ENCODE measurements at places on chromosomes 6 and 20. TPM values are rescaled to one million over a fixed set of nuclear protein-coding genes. Genes with fewer than 3 reads are reported as not detected.

DNA sequence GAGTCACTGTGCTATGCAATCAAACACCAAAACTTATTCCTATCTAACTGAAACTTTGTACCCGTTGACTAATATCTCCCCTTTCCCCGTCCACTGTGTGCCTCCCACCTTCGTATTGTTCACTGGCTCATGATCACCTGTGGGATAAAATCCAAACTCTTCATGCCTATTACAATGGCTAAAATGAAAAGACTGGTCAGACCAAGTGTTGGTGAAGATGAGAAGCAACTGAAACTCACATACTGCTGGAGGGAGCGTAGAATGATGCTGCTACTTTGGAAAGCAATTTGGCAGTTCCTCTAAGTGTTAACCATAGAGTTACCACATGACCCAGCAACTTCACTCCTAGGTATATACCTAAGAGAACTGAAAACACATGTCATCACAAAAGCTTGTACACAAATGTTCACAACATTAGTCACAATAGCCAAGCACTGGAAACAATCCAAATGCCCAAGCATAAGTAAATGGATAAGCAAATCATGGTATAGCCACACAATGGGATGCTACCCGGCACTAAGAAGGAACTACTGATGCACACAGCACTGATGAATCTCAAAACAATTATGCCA is 13.1 kb downstream of the RPS10 start:
- H3K4me3 ChIP-seq, result no peak overlapping the region
- H3K4me1 ChIP-seq, result peaks cover 3% of the 10 kb centered on the region
- peaks cover 6% of the 10 kb centered on the region for H3K36me3 ChIP-seq

The BHLHE23 gene
- total RNA-seq, result not detected

GRCh38 chr6:137017081-137017480 is 27.7 kb downstream of the IL20RA start:
- H3K27me3 ChIP-seq, result no peaks in the 10 kb centered on the region
- no peak for DNase-seq
- no peaks in the 10 kb centered on the region for H3K36me3 ChIP-seq
- no peak overlapping the region for H3K4me3 ChIP-seq

GRCh38 chr20:22977047-22977785 is 57.9 kb upstream of the SSTR4 start:
- H3K4me1 ChIP-seq, result peaks cover 12% of the 10 kb centered on the region
- peaks cover 14% of the 10 kb centered on the region for H3K27me3 ChIP-seq
- H3K27ac ChIP-seq, result no peak overlapping the region
- no peak overlapping the region for H3K4me3 ChIP-seq

The GGTLC1 gene
- total RNA-seq, result not detected

DNA sequence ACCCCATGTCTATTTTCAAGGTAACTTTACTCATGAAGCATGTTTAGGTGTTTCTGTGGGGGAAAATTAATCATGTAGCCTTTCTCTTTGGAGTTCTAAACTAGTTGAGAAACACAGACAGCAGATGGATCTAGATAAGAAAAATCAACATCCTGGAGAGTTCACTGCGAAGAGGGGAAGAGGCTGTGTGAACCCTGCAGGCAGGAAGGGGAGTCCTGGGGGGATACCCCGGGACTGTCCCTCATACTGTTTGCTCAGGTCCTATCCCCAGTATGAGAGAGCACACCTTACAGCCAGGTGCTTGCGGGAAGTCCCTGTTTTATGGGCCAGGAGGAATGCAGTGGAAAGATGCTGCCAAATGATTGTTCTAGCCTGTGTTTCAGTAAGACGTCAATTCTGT is 32.7 kb downstream of the CHMP4B start:
- no peak for DNase-seq
- H3K4me1 ChIP-seq, result peaks cover 62% of the 10 kb centered on the region
- H3K36me3 ChIP-seq, result peaks cover 4% of the 10 kb centered on the region
- no peaks in the 10 kb centered on the region for H3K27me3 ChIP-seq

- no peak overlapping the region for H3K4me3 ChIP-seq
- H3K4me1 ChIP-seq, result peaks cover 9% of the 10 kb centered on the region
- no peak for DNase-seq
- peaks cover 7% of the 10 kb centered on the region for H3K36me3 ChIP-seq
- no peak overlapping the region for H3K27ac ChIP-seq
Observed at GRCh38 chr20:47993817-47994216, 208.5 kb upstream of the SULF2 start.

- no peak for DNase-seq
- peaks cover 4% of the 10 kb centered on the region for H3K36me3 ChIP-seq
- H3K4me3 ChIP-seq, result no peak overlapping the region
- no peaks in the 10 kb centered on the region for H3K27me3 ChIP-seq
Observed at GRCh38 chr6:108435391-108435790, 125.3 kb upstream of the FOXO3 start.

DNA sequence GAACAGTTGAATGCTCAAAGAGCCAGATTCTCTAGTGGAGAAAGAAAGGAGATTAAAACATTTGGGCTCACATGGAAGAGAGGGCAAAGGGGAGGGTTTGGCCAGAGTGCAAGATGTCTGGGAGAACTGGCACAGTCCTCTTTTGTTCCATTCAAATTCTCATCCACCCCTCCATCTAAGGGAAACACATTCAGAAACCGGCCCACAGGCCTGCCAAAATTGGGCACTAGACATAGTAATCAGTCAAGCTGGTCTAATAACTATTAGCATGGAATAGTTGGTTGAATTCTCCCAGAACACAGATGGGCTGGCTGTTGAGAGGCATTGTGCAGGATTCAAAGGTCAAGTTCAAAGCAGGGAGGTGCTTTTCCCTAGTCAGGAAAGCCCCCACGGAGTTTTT is 341.4 kb upstream of the IRAK1BP1 start:
- no peaks in the 10 kb centered on the region for H3K27me3 ChIP-seq
- H3K4me1 ChIP-seq, result no peaks in the 10 kb centered on the region

The RIPPLY2 gene
- total RNA-seq, result not detected

- no peak for DNase-seq
- peaks cover 16% of the 10 kb centered on the region for H3K4me1 ChIP-seq
- H3K4me3 ChIP-seq, result no peak overlapping the region
- H3K27me3 ChIP-seq, result peaks cover 3% of the 10 kb centered on the region
- no peak overlapping the region for H3K27ac ChIP-seq
Observed at GRCh38 chr6:115612796-115613479, 447.8 kb downstream of the FRK start.

DNA sequence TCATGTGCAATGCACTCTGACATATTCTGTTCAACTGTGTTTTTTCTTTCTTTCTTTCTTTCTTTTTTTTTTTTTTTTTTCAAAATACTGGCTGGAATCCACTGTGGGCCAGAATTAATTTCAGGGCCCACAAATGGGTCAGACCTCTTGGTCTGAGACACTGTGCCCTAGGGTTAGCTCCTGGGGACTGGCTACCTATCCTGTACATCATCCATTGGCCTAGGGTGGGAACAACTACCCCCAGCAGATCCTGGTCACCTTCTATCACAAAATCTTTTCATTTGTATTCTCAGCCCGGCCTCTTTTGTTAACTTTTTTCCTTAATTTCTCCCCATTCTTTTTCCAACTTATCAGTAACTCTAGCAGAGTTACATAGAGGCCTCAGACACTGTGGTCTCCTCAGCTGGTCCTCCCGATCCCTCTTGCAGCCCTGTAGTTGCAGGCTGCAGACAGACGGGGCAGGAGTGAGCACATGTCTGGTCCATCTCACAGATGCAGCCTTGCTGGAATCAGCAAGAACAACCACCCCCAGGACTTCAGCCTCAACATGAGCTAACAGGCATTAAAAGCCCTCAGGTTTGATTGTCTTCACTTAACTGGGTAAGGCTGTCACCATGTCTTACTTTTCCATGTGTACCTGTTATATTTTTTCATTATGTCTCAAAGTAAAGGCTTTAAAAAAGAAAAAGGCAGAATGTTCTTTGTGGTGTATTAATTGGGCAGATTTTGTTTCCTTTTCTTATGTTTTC is 41.3 kb downstream of the TXLNB start:
- H3K36me3 ChIP-seq, result no peaks in the 10 kb centered on the region
- H3K4me3 ChIP-seq, result no peak overlapping the region
- H3K4me1 ChIP-seq, result peaks cover 12% of the 10 kb centered on the region
- no peak overlapping the region for H3K27ac ChIP-seq
- no peaks in the 10 kb centered on the region for H3K27me3 ChIP-seq

- no peaks in the 10 kb centered on the region for H3K4me1 ChIP-seq
- peaks cover 13% of the 10 kb centered on the region for H3K27me3 ChIP-seq
- H3K27ac ChIP-seq, result no peak overlapping the region
- no peak for DNase-seq
- H3K4me3 ChIP-seq, result no peak overlapping the region
Observed at GRCh38 chr6:96675597-96675996, 112.7 kb downstream of the FHL5 start.

- H3K4me1 ChIP-seq, result no peaks in the 10 kb centered on the region
- H3K27me3 ChIP-seq, result no peaks in the 10 kb centered on the region
- DNase-seq, result no peak
- no peak overlapping the region for H3K27ac ChIP-seq
- no peak overlapping the region for H3K4me3 ChIP-seq
- peaks cover 5% of the 10 kb centered on the region for H3K36me3 ChIP-seq
Observed at GRCh38 chr6:144769142-144769541, 484.0 kb downstream of the UTRN start.

The BPIFA1 gene
- total RNA-seq, result not detected

- no peaks in the 10 kb centered on the region for H3K36me3 ChIP-seq
- no peak for DNase-seq
- H3K27me3 ChIP-seq, result peaks cover 26% of the 10 kb centered on the region
- no peak overlapping the region for H3K4me3 ChIP-seq
Observed at GRCh38 chr6:127606131-127606562, 29.2 kb downstream of the C6orf58 start.

DNA sequence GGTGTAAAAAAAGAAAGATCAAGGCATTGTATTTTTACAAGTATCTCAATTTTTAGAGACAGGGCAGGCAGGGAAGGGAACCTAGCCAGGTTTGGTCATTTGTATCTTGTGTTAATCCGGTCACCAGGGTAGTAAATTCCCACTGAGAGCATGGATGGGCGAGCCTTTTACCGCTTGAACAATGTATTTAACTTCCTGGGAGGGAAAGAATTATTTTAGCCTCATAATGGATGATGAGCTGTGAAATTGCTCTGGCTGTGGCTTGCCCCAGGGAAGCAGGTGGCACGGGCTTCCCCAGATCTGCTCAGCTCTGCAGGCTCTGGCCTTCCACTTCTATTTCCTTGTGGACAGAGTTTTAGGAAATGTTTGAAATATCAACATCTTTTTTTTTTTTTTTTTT is 72.9 kb downstream of the TOX2 start:
- peaks cover 24% of the 10 kb centered on the region for H3K27me3 ChIP-seq
- H3K36me3 ChIP-seq, result no peaks in the 10 kb centered on the region
- no peak overlapping the region for H3K4me3 ChIP-seq
- no peak for DNase-seq

DNA sequence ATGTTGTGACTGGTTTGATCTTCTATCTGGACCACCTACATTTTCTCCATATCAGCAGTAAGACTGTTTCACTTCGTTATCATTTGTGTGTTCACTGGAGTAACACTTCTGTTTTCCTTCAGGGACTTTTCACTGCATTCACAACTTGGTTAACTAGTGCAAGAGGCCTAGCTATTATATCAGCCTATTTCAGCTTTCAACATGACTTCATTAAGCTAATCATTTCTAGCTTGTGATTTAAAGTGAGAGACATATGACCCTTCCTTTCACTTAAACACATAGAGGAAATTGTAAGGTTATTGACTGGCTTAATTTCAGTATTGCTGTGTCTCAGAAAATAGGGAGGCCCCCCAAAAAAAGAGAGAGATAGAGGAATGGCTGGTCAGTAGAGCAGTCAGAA is 622.8 kb upstream of the NRSN1 start:
- no peak overlapping the region for H3K4me3 ChIP-seq
- H3K27ac ChIP-seq, result no peak overlapping the region
- H3K4me1 ChIP-seq, result peaks cover 3% of the 10 kb centered on the region
- no peaks in the 10 kb centered on the region for H3K27me3 ChIP-seq

The BLOC1S5 gene
- 10.2 TPM for total RNA-seq

GRCh38 chr6:70186461-70186860 is 116.4 kb downstream of the COL9A1 start:
- H3K27ac ChIP-seq, result no peak overlapping the region
- H3K4me3 ChIP-seq, result no peak overlapping the region
- H3K27me3 ChIP-seq, result no peaks in the 10 kb centered on the region
- H3K4me1 ChIP-seq, result peaks cover 4% of the 10 kb centered on the region
- DNase-seq, result no peak

The REM1 gene
- not detected for total RNA-seq

The PCSK2 gene
- total RNA-seq, result not detected

- H3K27ac ChIP-seq, result peak overlapping the region; percentile 65
- H3K36me3 ChIP-seq, result no peaks in the 10 kb centered on the region
- peaks cover 92% of the 10 kb centered on the region for H3K4me1 ChIP-seq
Observed at GRCh38 chr20:57693002-57693582, 16.7 kb downstream of the PMEPA1 start.

DNA sequence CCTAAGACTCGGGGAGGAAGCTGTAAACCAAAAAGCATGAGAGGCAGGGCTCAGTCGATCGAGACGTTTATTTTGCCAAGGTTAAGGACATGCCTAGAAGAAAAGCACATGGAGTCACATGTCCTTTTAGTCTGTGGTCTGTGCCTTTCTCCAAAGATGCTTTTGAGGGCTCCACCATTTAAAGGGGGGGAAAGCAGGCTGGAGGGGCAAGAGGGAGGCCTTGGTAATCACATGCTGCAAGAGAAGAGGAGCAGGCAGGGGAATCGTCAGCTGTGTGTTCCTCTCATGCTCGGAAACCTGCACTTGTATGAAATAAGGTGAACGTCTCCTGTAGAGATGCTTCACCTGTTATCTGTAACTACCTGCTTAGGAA is 9.1 kb upstream of the YTHDF1 start:
- H3K27ac ChIP-seq, result peak overlapping the region; percentile 74
- H3K36me3 ChIP-seq, result no peaks in the 10 kb centered on the region
- H3K27me3 ChIP-seq, result peaks cover 8% of the 10 kb centered on the region
- H3K4me1 ChIP-seq, result peaks cover 30% of the 10 kb centered on the region
- DNase-seq, result no peak
